ENCODE measurements at places on chromosomes 11 and 22. TPM values are rescaled to one million over a fixed set of nuclear protein-coding genes. Genes with fewer than 3 reads are reported as not detected.

Gene GAL
- not detected for total RNA-seq

- DNase-seq = no peak
- H3K4me1 ChIP-seq = no peaks in the 10 kb centered on the region
- no peaks in the 10 kb centered on the region for H3K36me3 ChIP-seq
- no peak overlapping the region for H3K27ac ChIP-seq
Measured at GRCh38 chr11:71188073-71188472, 64.3 kb downstream of the SHANK2 start.

Gene OR52H1
- total RNA-seq = not detected

GRCh38 chr11:63862923-63863322 is 24.0 kb downstream of the MARK2 start:
- H3K4me3 ChIP-seq = peak overlapping the region; percentile 2
- peak overlapping the region; percentile 84 for H3K27ac ChIP-seq
- H3K4me1 ChIP-seq = peaks cover 45% of the 10 kb centered on the region
- no peak for DNase-seq

Gene DUSP8
- total RNA-seq = 3.4 TPM

DNA sequence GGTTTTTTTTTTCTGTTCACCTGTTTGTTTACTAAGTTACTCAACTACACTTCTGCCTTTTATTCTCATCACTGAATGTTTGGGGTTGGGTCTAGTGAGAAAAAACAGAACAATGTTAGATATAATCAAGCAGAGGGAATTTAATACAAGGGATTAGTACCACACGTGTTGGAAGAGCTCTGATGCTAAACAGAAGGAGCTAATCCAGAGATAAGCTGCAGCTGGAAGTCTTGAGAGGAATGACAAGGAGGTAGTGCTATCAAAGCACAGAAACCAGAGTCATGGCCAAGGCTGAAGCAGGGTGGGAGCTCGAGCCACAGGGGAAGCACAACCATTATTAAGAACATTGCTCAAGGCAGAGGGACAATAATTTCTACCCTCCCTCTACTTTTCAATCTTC is 604.1 kb upstream of the ANO5 start:
- no peaks in the 10 kb centered on the region for H3K36me3 ChIP-seq
- no peak for DNase-seq
- H3K4me3 ChIP-seq = no peak overlapping the region
- no peak overlapping the region for H3K27ac ChIP-seq

DNA sequence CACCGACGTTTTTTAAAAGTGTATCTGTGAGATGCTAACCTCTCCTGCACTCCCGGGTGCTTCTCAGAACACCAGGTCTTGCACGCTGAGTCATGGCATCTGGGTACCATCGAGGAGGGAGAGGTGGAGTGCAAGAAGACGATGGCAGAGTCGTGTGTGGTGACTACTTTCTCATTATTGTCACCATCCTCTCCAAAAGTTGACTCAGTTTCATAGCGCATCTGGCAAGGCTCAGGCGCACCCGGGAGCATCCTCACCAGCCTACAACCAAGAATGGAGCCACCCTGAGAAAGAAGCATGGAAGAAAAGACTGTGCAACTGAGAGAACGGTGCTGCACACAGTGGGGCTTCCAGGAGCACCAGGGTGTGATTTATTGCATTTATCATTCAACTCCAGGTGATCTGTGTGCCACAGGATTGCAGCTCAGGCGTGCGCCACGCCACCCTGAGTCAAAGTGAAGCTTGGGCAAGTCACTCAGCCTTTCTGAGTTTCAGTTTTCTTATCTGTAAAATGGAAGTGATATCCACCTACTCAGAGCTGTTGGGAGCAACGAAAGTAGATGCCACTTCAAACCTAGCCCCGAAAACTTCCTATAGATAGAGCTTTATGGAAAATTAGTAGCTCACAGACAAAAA is 65.4 kb downstream of the LINC01488 start:
- no peak overlapping the region for H3K4me3 ChIP-seq
- H3K4me1 ChIP-seq = no peaks in the 10 kb centered on the region
- H3K36me3 ChIP-seq = peaks cover 2% of the 10 kb centered on the region
- peaks cover 8% of the 10 kb centered on the region for H3K27me3 ChIP-seq

DNA sequence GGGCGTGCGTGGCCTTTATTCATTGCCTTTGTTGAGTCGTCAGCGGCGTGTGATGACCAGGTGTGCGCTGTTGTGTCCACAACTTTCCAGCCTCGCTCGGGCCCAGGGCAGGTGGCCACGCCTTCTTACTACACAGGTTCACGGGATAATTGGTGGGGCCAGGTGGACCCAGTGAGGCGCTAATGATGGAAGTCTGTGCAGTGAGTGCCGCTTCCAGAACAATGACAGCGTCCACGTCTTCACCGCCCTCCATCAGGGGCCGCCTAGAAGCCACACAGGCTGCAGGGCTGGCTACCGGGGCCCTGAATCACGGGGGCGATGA is 1197.3 kb downstream of the BRD1 start:
- no peaks in the 10 kb centered on the region for H3K36me3 ChIP-seq
- no peak overlapping the region for H3K4me3 ChIP-seq
- peaks cover 2% of the 10 kb centered on the region for H3K4me1 ChIP-seq

Gene VWCE
- total RNA-seq = 2.4 TPM

DNA sequence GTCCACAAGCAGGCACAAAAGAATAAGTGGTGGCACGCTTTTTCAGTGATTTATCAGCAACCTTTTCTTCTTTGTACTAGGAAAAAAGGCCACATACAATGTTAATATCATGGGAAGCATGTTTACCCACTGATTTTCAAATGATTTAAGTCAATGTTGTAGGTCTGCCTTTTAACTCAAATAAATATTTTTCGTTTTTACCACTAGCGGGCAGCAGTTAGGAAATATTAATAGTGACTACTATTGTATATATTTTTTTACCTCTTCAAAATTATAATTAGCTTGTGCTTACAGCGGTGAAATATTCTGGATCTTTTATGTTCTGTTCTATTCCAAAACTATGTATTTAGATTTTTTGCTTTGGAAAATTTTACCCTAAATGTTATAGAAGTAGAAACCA is 6.4 kb upstream of the SLC17A6 start:
- no peaks in the 10 kb centered on the region for H3K4me1 ChIP-seq
- H3K4me3 ChIP-seq = no peak overlapping the region
- peaks cover 15% of the 10 kb centered on the region for H3K27me3 ChIP-seq
- DNase-seq = no peak
- no peaks in the 10 kb centered on the region for H3K36me3 ChIP-seq
- no peak overlapping the region for H3K27ac ChIP-seq

Gene RFPL2
- not detected for total RNA-seq

DNA sequence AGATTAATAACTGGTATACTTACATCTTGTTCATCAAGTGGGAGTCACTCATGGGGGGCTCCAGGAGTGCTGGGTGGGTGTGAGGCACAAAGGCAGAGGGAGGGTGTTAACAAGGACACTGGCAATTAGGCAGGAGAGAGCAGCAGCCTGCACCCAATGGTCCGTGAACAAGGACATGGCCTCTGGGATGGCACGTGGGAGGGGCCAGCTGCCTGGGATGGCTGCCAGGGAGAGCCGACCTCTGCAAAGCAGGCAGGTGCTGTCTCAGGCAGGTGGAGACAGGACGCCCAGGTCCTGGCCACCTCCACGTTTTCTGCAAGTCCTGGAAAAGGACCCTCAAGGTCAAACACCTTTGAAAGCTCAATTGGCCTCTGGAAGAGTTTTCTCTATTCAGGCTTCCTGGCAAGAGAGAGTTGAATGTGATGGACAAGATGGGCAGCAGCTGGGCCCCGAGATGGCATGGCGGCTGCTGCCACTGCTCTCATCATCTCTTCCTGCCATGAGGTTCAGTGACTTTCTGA is 257.1 kb downstream of the BUD13 start:
- no peak for DNase-seq
- no peaks in the 10 kb centered on the region for H3K4me1 ChIP-seq
- H3K4me3 ChIP-seq = no peak overlapping the region
- peaks cover 2% of the 10 kb centered on the region for H3K27me3 ChIP-seq
- no peak overlapping the region for H3K27ac ChIP-seq
- no peaks in the 10 kb centered on the region for H3K36me3 ChIP-seq

Gene PNPLA3
- total RNA-seq = 0.45 TPM

Gene SLC25A45
- total RNA-seq = 25.5 TPM

Gene APOA5
- total RNA-seq = not detected

GRCh38 chr22:39176714-39177455 is 24.4 kb upstream of the CBX7 start:
- H3K36me3 ChIP-seq = no peaks in the 10 kb centered on the region
- peaks cover 26% of the 10 kb centered on the region for H3K4me1 ChIP-seq
- peak overlapping the region; percentile 60 for H3K27ac ChIP-seq
- H3K27me3 ChIP-seq = no peaks in the 10 kb centered on the region
- no peak overlapping the region for H3K4me3 ChIP-seq

GRCh38 chr11:57668434-57668782 is 494 bp downstream of the ZDHHC5 start:
- peaks cover 41% of the 10 kb centered on the region for H3K4me1 ChIP-seq
- peak overlapping the region; percentile 98 for H3K4me3 ChIP-seq

DNA sequence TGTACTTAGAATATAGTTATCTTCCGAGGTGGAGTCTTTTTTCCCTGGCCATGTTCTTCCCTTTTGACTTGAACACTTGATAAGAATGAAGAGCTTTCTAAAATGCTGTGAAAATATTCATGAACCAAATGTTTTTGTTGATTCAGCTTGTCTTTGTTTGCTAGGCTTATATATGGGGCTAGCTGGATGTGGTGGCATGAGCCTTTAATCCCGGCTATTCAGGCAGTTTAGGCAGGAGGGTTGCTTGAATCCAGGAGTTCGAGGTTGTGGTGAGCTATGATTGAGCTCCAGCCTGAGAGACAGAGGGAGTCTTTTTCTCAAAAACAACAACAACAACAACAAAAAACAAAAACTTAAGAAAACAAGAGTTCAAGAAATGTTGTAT is 23.1 kb downstream of the CBL start:
- H3K27me3 ChIP-seq = no peaks in the 10 kb centered on the region
- H3K27ac ChIP-seq = peak overlapping the region; percentile 47
- DNase-seq = no peak

DNA sequence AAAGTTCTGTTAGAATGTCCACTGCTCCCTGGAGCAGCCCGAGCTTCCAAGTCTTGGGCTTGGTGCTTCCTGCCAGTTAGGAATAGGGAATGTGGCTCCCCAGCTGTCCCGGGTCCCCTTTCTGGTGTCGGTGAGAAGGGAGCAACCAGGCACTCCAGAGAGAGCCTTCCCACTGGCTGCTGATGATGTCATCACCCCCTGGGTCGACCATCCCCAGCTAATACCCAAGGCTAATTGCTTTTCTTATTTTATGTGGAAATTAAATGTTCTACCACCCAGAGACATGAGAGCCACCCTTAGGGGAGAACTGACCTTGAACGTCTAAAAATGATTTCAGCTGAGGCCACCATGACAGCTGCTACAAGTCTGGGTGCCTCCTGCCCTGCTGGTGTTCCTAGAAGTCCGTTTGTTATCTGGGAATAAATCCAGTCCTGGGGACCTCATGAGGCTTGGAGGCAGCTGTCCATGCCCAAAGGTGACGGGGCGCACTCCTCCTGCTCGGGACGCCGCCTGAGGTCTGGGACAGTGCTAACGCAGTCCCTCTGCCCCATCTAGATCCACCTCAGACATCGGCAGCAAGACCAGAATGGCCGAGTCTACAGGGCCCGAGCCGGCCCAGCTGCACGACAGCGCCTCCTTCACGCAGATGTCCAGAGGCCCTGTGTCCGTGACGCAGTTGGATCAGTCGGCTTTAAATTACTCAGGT is 42.3 kb downstream of the C11orf91 start:
- no peak for DNase-seq
- H3K4me1 ChIP-seq = no peaks in the 10 kb centered on the region
- no peak overlapping the region for H3K4me3 ChIP-seq
